ENCODE measurements at places on chromosomes 4 and X.

DNA sequence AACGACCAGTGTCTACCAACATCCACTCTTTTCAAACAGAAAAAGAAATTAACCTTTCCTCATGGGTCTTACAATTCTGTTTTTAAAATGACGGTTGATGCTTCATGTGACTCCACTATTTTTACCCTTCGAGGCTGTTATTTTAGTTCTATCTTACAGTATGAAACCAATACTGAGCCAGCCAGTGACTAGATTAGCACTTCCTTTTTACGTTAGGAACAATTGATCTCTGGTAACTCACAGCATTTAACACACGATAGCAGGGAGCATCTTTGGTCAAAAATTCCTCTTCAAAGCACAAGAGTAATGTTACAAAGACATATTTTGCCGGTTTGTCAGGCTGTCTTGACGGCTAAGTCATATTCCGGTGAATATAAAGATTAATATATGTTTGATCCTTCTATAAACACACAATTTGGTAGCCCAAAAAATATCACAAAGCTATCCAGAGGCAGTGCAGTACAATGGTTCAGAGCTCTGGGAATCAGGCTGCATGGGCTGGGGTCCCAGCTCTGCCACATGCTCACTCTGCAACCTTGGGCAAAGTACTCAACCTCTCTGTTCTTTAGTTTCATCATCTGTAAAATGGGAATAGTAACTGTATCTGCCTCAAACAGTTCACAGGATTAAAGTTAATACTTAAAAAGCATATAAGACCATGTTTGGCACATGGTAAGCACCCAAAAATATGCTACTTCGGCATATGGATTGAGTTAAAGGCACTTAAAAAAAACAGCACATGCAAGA lies 62.9 kb upstream of the TXK start:
- DNase-seq: no peak

DNA sequence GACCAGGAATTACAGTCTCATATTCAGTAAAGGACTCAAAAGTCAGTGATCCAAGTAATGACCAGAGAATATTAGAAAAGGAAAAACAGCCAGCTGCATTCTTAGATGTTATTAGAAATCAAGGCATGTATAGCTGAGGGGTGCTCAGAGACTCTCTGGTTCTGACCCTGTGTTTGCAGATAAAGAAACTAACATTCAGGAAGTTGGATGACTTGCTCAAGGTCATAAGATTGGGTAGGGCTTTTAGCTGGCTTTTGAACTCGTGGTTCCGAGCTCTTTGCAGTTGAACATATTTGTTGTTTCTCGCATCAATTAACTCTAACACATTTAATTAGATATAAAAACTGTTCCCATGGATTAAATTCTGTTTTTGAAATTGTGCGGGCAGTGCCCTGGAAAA lies 62.5 kb upstream of the ENPP6 start:
- no peak for DNase-seq

- DNase-seq: no peak
These were observed 25.7 kb downstream of the TRPC5 start for GRCh38 chrX:112056886-112057285.

- DNase-seq: no peak
These were observed 46.9 kb downstream of the HSPA4L start for GRCh38 chr4:127829014-127829413.

DNA sequence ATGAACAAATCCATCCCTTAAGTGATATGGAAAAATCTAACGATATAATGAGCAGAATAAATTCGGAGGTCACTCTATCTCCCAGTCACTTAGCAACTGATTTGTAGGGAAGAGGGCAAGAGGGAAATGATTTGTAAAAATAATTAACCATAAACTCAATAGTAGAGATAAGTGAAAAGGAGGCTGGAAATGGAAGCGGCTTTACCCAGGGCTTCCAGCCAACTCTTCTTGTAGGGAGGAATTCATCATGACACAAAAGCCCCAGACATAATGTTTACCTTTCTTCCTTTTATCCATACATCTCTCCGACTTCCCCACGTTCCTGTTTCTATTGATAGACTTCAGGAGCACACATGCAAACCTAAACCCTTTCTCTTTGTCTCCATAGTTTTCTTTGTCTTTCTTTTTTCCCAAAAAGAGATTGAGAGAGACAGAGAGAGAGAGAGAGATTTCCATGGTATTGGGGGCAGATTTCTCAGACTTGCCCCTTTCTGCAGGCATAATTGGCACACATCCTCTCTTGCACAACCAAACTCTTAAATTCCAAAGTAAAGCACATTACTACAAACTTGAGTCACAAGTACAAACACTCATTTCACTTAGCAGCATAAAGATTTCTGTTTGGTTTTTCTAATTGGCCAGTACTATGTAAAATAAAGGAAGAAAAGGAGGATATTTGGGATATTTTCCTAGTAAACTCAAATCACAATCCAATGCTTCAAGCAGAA lies 140.9 kb downstream of the MAPK10 start:
- peak; percentile 45 for DNase-seq

- DNase-seq: no peak
These were observed 561.3 kb downstream of the IL1RAPL1 start for GRCh38 chrX:29148511-29148910.

DNA sequence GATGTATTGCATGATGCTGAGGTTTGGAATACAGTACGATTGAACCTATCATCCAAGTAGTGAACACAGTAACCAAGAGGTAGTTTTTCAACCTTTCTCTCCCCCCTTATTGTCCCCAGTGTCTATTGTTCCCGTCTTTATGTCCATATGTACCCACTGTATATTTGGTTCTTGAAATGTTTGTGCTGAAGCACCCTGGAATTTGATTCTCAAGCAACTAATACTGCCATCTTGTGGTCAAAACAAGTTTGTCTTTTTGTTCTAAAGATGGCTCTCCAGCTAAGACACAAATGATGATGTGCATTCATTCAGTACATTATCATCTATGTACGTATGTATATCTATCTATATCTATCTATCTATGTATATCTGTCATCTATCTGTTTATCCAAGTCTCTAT lies 33.5 kb upstream of the DCX start:
- peak; percentile 37 for DNase-seq

GRCh38 chr4:19829101-19829500 lies 422.6 kb upstream of the SLIT2 start:
- DNase-seq: no peak

GRCh38 chr4:56790691-56791091 lies 30.8 kb downstream of the SPINK2 start:
- DNase-seq: no peak

- no peak for DNase-seq
These were observed 5.2 kb upstream of the CXCL2 start for GRCh38 chr4:74104145-74104544.

- peak; percentile 67 for DNase-seq
These were observed 59.5 kb upstream of the KDR start for GRCh38 chr4:55184600-55185523.

DNA sequence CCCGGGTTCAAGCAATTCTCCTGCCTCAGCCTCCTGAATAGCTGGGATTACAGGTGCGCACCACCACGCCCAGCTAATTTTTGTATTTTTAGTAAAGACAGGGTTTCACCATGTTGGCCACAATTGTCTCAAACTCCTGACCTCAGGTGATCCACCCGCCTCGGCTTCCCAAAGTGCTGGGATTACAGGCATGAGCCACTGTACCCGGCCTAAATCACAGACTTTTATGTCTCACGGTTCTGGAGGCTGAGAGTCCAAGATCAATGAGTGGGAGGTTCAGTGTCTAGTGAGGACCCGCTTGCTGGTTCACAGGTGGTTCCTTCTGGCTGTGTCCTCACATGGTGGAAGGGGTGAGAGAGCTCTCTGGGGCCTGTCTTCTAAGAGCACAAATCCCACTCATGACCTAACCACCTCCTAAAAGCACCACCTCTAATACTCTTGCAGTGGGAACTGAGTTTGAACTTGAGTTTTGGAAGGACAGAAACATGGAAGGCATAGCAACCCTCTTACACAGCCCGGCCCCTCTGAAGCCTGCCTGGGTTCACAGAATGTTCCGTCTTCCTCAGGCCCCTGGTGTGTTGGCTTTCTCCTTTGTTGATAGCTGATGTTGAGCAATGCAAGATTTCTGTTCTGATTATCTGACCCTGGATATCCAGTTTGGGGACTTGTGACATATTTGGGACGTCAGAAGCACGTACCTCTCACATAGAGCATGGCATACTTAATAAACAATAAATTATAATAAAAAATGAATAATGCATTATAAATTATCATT lies 1.9 kb upstream of the AKAP17A start:
- DNase-seq: no peak

GRCh38 chrX:104008831-104009230 lies 4.7 kb downstream of the H2BW1 start:
- DNase-seq: no peak

- DNase-seq: no peak
These were observed 387.3 kb upstream of the TECRL start for GRCh38 chr4:64796581-64796980.

DNA sequence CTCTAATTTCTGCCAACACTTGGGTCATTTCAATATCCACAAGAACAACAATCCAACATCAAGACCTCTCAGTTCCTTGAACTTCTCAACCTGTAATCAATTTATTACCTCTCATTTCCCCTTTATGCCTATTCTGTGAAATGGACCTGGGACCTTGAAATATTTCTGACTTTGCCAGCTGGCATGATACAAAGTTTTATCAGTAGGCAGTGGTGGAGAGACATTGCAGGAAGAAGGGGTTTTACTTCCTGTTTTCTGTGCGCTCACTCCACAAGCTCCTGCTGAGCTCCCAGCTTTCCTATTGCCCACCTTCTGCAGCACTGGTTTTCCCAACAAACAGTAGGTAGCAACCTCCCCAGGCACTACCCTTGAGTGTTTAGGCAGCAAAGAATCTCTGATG lies 3.5 kb upstream of the ARHGEF6 start:
- no peak for DNase-seq

GRCh38 chr4:5037553-5038551 lies 13.4 kb upstream of the STK32B start:
- DNase-seq: peak; percentile 89

DNA sequence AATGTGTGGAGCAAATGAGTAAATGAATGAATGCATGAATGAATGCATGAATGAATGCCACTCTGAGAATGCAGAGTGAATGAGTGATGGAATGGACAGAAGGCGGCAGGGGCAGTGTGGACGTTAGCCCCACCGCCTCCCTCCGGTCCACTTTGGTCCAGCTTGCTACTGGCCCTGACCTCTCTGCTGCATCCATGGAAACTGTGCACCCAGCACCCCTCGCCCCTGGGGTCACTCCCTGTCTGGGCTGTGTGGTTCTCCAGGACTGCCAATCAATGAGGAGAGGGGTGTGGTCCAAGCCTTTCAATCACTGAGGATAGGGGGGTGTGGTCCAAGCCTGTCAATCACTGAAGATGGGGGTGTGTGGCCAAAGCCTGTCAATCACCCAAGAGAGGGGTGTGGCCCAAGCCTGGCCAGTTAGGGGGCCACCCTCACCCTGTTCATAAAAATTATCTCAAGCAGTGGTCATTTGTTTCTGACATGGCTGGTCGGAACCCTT lies 39.2 kb upstream of the ASMTL start:
- DNase-seq: no peak

- DNase-seq: peak; percentile 20
These were observed 46.0 kb downstream of the TFDP3 start for GRCh38 chrX:133171962-133172708.

GRCh38 chr4:171017593-171017992 lies 795.6 kb upstream of the GALNTL6 start:
- DNase-seq: no peak
